ENCODE measurements at places on chromosomes 2 and 18. TPM values are rescaled to one million over a fixed set of nuclear protein-coding genes. Genes with fewer than 3 reads are reported as not detected.

Gene CENPA
- total RNA-seq = 52.2 TPM

Gene RASGRP3
- 1.1 TPM for total RNA-seq

Gene TMEM198
- total RNA-seq = 0.70 TPM

Gene DSG1
- total RNA-seq = not detected

Gene RGPD6
- 5.6 TPM for total RNA-seq

Gene DYNAP
- not detected for total RNA-seq

Gene DIS3L2
- total RNA-seq = 13.6 TPM

Gene OTOF
- 0.13 TPM for total RNA-seq

Gene AMER3
- total RNA-seq = not detected

Gene CFC1
- total RNA-seq = 0.09 TPM

Gene RAB11FIP5
- 35.3 TPM for total RNA-seq

Gene NCL
- 736 TPM for total RNA-seq

Gene DLGAP1
- not detected for total RNA-seq

Gene NTSR2
- total RNA-seq = not detected

Gene CROCC2
- not detected for total RNA-seq

Gene GPC1
- total RNA-seq = 225 TPM

Gene FABP1
- not detected for total RNA-seq

Gene ANKRD30BL
- total RNA-seq = not detected

Gene SPP2
- not detected for total RNA-seq

Gene SCG2
- 0.98 TPM for total RNA-seq

Gene NGEF
- total RNA-seq = 15.5 TPM

Gene SULT1C2
- 0.36 TPM for total RNA-seq

Gene EFR3B
- total RNA-seq = 9.2 TPM

Gene ERLEC1
- total RNA-seq = 60.2 TPM

Gene TCF23
- not detected for total RNA-seq

Data from A549 treated with Hydrocortisone at 1 μM for 4 hours (cell line).